ENCODE measurements at places on chromosomes 12 and 14.

GRCh38 chr12:132477703-132478432 is 12.1 kb upstream of the FBRSL1 start:
- DNase-seq, result no peak

GRCh38 chr12:11953523-11953922 is 117.2 kb upstream of the BCL2L14 start:
- DNase-seq, result no peak

GRCh38 chr12:2276288-2277033 is 223.7 kb downstream of the CACNA1C start:
- no peak for DNase-seq

DNA sequence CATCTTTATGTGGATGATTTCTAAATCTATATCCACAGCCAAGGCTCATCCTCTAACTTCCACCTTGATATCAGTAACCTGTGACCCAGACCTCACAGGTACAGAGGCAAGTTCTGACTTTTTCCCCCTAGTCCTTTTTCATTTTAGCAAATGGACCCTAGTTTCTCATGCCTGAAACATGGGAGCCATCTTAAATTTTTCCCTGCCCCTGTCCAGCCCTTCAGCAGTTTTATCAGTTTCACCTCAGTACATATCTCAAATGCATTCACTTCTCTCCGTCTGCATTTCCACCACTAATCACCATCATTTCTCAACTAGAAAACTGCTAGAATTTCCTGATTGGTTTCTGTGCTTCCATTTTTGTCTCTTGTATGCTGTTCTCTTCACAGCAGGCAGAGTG is 79.3 kb downstream of the DIP2B start:
- DNase-seq, result no peak

DNA sequence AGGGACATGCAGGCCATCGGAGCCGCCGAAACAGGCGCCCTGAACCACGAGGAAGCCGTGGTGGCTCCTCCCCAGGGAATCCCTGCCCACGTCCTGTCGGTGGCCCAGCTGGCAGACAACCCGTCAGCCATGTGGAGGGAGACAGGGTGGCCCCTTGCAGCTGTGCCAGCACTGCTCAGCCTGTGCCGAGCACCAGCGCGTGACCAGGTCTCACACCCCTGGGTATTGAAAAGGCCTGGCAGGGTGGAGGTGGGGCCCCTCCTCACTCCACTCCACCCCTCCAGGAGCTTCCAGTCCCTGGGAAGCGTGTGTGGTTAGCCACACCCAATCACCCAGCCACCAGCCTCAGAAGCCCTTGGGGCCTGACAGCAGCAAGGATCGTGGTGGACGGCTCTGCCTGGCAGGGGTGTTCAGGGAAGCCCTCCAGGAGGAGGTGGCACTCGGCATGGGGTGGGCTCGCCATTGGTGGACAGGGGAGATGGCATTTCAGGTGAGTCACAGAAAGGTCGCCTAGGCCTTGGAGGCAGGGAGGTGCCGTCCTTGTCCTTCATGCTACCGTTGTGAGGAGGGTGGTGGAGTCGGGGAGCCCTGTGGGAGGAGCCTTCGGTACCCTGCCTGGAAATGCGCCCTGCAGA is 12.3 kb upstream of the DLK1 start:
- no peak for DNase-seq

DNA sequence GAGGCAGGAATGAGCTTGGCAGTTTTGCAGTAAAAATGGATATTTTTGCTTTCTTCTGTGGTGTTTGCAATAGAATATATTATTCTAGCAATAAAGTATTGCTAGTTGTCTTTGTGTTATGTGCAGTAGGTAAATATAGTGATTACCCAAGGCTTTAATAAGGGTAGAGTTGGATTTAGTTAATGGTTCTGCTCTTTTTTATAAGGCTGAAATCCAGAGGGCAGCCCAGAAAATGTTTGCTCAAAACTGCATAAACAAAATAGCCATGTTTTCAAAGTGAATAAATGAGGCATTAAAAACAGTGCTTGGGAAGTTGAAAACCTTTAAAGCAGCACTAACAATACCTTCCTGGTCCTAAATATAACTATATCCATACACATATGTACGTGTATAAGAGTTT is 162.4 kb downstream of the SLC5A8 start:
- no peak for DNase-seq

DNA sequence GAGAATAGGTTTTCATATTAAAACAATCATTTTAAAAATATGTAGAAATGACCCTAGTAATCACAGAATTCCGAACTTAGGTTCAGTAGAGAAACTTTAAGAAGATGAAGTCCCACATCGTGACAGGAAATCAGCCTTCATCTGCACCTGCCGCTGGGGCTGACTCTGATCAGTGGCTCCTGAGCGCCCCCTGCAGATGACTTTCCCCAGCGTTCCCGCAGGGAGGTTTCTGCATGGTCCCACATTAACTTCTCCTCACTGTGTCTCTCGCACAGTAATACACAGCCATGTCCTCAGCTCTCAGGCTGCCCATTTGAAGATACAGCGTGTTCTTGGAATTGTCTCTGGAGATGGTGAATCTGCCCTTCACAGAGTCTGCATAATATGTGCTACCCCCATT is 1131.1 kb downstream of the TMEM121 start:
- peak; percentile 31 for DNase-seq

DNA sequence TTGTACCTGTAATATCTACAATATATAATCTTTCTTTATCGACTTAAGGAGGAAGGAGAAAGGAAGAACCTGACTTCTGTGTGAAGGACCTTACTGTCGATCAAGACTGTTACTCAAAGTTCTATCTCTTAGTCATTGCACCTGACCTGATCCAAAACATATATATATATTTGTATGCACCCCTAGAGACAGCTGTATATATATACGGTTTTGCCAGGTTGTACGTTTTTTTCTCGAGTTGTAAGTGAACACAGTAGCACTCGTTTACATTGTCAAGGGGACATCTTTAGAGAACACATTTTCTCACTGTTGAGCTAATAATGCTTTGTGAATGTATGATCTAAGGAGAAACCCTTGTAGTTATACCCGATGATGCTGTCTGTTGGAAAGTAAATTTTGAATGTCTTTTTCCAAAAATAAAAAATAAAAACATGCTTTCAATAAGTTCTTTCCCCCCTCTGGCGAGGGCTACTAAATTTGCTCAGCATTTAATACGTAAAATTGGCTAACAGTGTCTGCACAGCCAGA is 536 bp upstream of the SLC35E3 start:
- DNase-seq, result no peak

DNA sequence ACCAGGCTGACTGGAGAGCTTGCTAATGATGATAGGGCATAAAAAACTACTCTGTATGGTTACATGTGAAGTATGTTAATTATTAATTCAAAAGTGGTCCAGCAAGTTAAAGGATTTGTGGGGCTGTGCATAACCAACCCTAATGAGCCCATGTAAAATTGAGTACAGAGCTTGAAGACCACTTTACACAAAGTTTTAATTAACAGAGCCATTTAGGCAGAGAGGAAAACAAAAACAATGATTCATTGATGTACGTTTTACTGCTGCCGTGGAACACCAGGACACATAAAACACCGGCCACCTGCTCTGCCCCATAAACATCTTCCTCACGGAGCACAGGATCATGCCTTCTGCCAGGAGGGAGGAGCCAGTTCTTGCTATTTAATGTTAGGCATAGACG is 83.5 kb downstream of the RIMBP2 start:
- peak; percentile 38 for DNase-seq

DNA sequence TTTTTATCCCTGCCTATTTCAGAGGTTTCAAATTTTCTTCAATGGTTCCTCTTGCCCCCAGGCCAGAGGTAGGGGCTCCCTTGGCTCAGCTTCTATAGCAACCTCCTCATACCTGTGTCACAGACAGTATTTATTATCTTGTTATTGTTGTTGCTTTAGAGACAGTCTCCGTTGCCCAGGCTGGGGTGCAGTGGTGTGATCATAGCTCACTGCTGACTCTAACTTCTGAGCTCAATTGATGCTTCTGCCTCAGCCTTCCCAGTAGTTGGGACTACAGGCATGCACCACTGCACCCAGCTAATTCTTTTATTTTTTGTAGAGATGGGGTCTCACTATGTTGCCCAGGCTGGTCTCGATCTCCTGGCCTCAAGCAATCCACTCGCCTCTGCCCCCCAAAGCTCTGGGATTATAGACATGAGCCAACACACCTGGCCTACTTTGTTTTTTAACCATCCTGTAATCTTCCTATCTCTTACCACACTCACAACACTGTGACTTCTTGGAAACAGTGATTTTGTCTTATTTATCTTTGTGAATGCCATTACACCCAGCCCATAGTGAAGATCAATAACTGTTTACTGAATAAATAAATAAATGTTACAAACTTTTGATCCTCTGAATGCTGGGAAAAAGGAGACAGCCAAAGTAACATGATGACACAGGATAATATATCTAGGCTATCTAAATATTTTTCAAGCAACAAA is 95.9 kb downstream of the PHLDA1 start:
- DNase-seq, result no peak

- no peak for DNase-seq
These were observed 84.9 kb upstream of the EVL start for GRCh38 chr14:99980299-99980698.

GRCh38 chr12:130924966-130925665 is 28.6 kb upstream of the ADGRD1 start:
- DNase-seq, result no peak

DNA sequence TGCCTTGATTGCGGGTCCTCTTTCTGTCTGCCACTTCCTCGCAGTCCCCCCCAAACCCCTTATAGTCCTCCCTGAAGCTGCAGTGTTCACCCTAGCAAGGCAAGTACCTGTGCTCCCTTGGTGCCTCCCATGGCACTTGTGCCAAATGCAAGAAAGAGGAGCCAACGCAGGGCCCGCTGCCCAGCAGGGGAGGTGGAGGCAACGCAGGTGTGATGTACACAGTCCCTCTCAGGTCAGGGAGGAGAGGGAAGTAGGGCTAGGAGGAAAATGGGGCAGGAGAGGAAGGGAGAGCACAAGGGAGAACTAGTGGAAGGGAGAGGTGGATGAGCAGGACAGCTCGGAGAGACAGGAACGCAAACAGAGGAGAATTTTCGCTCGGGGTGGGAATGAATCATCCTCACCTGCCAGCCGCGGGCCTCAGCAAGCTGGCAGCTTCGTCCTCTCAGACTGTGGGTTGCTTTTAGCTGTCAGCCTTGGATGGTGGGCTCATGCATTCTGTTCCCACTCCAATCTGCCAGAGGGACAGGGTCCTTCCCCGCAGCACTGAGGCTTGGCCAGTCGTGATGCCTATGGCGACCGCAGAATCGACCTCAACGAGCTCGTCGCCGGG is 357.0 kb downstream of the CACNA1C start:
- DNase-seq, result no peak

All from colonic mucosa (tissue), 4 donors.